Thyroid gland (tissue), 4 donors: ENCODE measurements at places on chromosomes 11 and 22.

DNA sequence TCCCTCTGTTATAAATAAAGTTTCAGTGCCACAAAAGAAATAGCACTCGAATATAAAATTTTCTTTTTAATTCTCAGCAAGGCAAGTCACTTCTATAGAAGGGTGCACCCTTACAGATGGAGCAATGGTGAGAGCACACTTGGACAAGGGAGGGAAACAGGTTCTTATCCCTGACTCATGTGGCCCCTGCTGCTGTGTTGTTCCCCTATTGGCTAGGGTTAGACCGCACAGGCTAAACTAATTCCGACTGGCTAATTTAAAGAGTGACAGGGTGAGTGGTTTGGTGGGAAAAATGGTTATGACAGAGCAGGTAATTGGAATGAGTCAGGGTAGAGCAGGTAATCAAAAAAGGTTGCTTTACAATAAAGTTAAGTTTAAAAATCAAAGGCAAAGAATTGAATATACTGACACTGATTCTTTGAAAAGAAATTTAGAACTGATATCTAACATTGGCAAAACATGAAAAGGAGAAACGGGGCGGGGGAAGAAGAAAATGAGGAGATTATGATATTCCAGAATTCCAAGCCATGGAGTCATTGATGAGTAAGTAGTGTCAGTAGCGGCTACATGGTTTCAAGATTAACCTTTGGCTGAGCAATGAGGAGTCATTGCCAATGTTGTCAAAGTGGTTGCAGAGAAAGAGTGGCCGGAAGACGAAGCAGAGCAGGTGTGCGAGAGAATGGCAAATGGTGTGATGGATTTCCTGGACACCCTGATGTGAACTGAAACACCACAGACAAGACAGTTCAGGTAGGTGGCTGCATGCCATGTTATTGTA lies 48.4 kb upstream of the MRGPRX1 start:
- H3K27me3 ChIP-seq = no peaks in the 10 kb centered on the region
- no peaks in the 10 kb centered on the region for H3K36me3 ChIP-seq
- H3K4me1 ChIP-seq = no peaks in the 10 kb centered on the region
- no peak overlapping the region for H3K4me3 ChIP-seq
- DNase-seq = no peak

DNA sequence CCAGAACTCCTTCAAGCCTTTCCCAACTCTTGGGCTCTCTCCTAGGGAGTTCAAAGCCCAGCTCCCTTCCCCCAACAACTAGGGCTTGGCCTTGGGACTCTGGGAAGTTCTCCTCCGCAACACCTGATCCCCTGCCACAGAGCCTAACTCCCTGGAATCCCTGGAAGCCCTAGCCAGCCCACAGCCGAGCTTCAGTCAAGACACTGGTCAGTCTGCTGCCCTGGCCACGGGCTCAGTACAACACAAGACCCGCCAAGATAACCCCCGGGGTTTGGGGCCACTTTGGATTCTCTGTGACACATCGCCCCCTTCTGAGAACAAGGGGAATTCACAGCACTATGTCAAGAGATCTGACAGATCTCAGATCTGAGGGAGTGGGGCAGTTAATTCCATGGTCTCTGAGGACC lies 58.3 kb downstream of the SLC22A12 start:
- no peaks in the 10 kb centered on the region for H3K36me3 ChIP-seq
- no peak overlapping the region for H3K27ac ChIP-seq
- no peaks in the 10 kb centered on the region for H3K27me3 ChIP-seq
- DNase-seq = no peak
- no peaks in the 10 kb centered on the region for H3K4me1 ChIP-seq

DNA sequence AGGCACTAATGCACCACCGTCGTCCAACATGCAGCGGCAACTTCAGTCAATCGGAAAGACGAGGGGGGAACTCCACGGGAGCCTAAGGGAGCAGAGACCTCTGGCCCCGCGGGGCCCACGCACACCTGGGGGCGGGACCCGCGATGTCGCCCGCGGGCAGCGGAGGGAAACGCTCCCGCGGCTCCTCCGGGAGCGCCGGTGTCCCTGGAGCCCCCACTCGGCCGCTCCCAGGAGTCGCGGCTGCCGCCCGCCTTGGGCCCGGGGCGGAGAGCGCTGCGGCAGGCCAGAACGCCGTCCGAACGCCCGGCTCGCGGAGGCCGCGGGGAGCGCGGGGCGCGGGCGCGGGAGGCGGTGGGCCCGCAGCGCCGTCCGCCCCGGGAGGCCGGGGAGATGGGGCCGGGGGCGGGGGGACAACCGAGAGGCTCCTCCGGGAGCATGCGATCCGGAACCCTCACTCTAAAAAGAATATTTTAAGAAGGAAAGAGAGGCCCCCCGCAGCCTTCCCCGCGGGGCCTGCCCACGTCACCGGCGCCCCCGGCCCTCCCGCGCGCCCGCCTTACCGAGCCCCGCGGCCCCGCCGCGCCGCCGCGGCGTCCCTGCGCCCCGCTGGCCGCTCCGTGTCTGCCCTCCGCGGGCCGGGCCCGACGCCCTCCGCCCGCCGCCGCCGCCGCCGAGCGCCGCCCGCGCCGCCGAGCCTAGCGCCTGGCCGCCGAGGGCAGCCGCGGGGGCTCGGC lies 86.6 kb upstream of the ARHGAP32 start:
- peaks cover 32% of the 10 kb centered on the region for H3K4me1 ChIP-seq
- DNase-seq = peak; percentile 16
- no peak overlapping the region for H3K27ac ChIP-seq
- H3K36me3 ChIP-seq = no peaks in the 10 kb centered on the region
- no peaks in the 10 kb centered on the region for H3K27me3 ChIP-seq

DNA sequence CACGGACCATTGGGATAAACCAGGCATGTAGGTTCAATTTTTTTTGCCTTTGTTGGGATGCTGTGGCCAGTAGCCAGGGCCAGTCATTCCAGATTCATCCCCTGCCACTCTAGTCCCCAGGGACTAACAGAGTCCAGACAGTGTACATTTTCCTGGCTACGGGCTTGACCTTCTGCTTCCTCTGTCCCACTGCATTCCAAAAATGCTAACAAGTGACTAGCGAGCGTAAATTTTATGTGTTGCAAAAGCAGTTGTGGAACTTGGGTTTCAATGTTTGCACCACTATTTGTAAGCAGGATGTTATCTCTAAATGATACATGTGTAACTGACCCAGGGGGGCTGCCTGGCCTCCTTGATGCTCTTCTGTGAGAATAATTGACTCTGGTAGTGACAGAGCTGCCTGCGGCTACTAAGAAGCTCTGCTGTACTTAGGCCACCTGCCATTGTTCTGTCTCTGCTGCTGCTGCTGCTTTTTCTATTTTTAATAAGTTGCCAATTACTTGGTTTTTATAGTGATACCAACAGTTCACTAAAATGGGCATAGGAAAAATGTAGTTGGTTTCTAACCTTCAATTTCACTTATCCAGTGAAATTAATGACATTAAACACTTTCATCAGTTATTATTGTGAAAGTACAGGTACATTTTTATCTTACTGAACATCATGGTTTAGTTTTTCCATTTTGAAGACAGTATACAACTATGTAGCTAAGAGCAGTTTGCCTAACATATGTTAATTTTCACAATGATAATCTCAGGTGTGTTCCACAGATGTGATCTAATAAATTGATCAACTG lies 26.8 kb downstream of the TNRC6B start:
- no peaks in the 10 kb centered on the region for H3K36me3 ChIP-seq
- H3K27me3 ChIP-seq = no peaks in the 10 kb centered on the region
- no peak overlapping the region for H3K27ac ChIP-seq
- DNase-seq = no peak
- H3K4me3 ChIP-seq = no peak overlapping the region
- peaks cover 26% of the 10 kb centered on the region for H3K4me1 ChIP-seq

GRCh38 chr11:109745996-109746625 lies 324.1 kb downstream of the C11orf87 start:
- no peak overlapping the region for H3K4me3 ChIP-seq
- H3K36me3 ChIP-seq = no peaks in the 10 kb centered on the region
- no peak overlapping the region for H3K27ac ChIP-seq
- DNase-seq = no peak
- no peaks in the 10 kb centered on the region for H3K4me1 ChIP-seq

GRCh38 chr22:35335468-35335867 lies 35.8 kb downstream of the TOM1 start:
- H3K27me3 ChIP-seq = no peaks in the 10 kb centered on the region
- no peak overlapping the region for H3K4me3 ChIP-seq

GRCh38 chr22:28250036-28250695 lies 331.1 kb upstream of the PITPNB start:
- H3K4me1 ChIP-seq = peaks cover 9% of the 10 kb centered on the region
- no peak for DNase-seq
- no peaks in the 10 kb centered on the region for H3K36me3 ChIP-seq
- H3K27ac ChIP-seq = no peak overlapping the region

- no peak overlapping the region for H3K27ac ChIP-seq
- no peaks in the 10 kb centered on the region for H3K36me3 ChIP-seq
- H3K4me1 ChIP-seq = no peaks in the 10 kb centered on the region
- no peaks in the 10 kb centered on the region for H3K27me3 ChIP-seq
These were observed 126.4 kb downstream of the EHF start for GRCh38 chr11:34747251-34747650.

DNA sequence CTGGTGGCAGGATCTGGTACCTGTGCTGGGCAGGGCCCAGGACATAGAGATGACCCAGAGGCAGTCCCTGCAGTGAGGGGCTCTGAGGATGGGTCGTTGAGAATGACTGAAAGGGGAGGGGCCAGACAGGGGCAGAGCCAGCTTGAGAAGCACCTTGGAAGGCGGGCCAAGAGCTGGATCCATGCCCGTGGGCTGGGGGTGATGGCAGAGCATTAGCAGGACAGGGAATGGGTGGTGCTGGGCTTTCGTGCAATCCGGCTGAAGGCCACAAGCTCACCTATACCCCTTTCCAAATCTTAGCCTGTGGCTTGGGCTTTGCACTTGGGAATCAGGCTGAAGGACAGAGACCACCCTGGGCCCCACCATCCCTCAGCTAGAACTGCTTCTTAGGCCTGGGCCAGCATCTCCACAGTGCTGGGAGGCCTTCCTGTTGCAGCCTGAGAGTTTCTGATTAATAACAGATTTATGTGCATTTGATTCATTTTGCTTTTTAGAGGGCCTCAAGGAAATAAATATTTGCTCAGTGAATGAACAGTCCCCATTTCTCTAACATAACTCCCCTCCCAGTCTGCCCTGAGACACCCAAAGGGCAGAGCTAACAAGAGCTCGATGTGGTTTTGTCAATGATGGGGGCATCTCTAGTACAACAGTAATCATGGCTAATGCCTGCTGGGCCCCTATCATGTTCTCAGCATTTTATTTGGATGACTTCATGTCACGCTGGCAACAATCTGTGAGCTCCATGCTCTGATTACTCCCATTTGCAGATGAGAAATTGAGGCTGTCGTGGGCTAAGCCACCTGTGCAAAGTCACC lies 39.3 kb downstream of the RIBC2 start:
- no peaks in the 10 kb centered on the region for H3K27me3 ChIP-seq
- H3K27ac ChIP-seq = no peak overlapping the region
- H3K36me3 ChIP-seq = no peaks in the 10 kb centered on the region
- peaks cover 6% of the 10 kb centered on the region for H3K4me1 ChIP-seq
- DNase-seq = no peak

DNA sequence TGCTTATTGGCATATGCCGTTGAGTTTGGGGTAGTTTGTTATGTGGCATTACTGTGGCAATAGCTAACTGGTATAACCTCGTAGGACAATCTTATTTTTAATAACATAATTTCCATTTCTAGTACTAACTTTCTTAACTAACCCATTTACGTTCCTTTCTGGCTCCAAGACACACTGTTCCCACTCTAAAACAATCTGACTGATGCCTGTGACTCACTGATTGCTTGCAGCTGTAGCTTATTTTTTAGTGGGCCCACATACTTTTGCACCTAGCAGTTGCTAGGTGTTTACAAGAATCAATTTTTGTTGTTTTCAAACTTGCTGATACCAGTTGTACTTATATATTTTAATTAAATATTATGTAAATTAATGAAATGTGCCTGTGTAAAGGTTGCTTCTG lies 52.2 kb downstream of the FAT3 start:
- no peak for DNase-seq
- H3K4me1 ChIP-seq = no peaks in the 10 kb centered on the region
- H3K27ac ChIP-seq = no peak overlapping the region
- H3K36me3 ChIP-seq = no peaks in the 10 kb centered on the region

GRCh38 chr11:117039900-117040299 lies 58.3 kb downstream of the SIK3 start:
- no peak for DNase-seq
- H3K36me3 ChIP-seq = no peaks in the 10 kb centered on the region
- H3K4me3 ChIP-seq = no peak overlapping the region
- peak overlapping the region; percentile 12 for H3K27ac ChIP-seq
- H3K27me3 ChIP-seq = no peaks in the 10 kb centered on the region
- peaks cover 39% of the 10 kb centered on the region for H3K4me1 ChIP-seq

GRCh38 chr11:49424136-49424535 lies 215.7 kb upstream of the FOLH1 start:
- no peak overlapping the region for H3K4me3 ChIP-seq
- no peaks in the 10 kb centered on the region for H3K27me3 ChIP-seq
- no peak overlapping the region for H3K27ac ChIP-seq
- H3K4me1 ChIP-seq = no peaks in the 10 kb centered on the region

- H3K36me3 ChIP-seq = no peaks in the 10 kb centered on the region
- peak overlapping the region; percentile 43 for H3K27ac ChIP-seq
- no peak overlapping the region for H3K4me3 ChIP-seq
- DNase-seq = peak; percentile 84
These were observed 3.6 kb upstream of the TBC1D22A start for GRCh38 chr22:46758867-46759290.

GRCh38 chr11:61969838-61970662 lies 2.6 kb upstream of the FTH1 start:
- peaks cover 68% of the 10 kb centered on the region for H3K4me1 ChIP-seq
- no peak for DNase-seq
- H3K4me3 ChIP-seq = no peak overlapping the region
- no peaks in the 10 kb centered on the region for H3K27me3 ChIP-seq
- H3K27ac ChIP-seq = peak overlapping the region; percentile 98

GRCh38 chr11:16469968-16470367 lies 113.6 kb upstream of the SOX6 start:
- H3K4me1 ChIP-seq = peaks cover 7% of the 10 kb centered on the region
- H3K4me3 ChIP-seq = no peak overlapping the region
- DNase-seq = no peak
- H3K27ac ChIP-seq = no peak overlapping the region
- H3K36me3 ChIP-seq = no peaks in the 10 kb centered on the region
- H3K27me3 ChIP-seq = no peaks in the 10 kb centered on the region

- H3K27me3 ChIP-seq = no peaks in the 10 kb centered on the region
- no peaks in the 10 kb centered on the region for H3K36me3 ChIP-seq
- no peak overlapping the region for H3K4me3 ChIP-seq
- DNase-seq = no peak
These were observed 6.1 kb downstream of the MCHR1 start for GRCh38 chr22:40685406-40685805.
